ENCODE measurements at places on chromosomes 5 and 9.

DNA sequence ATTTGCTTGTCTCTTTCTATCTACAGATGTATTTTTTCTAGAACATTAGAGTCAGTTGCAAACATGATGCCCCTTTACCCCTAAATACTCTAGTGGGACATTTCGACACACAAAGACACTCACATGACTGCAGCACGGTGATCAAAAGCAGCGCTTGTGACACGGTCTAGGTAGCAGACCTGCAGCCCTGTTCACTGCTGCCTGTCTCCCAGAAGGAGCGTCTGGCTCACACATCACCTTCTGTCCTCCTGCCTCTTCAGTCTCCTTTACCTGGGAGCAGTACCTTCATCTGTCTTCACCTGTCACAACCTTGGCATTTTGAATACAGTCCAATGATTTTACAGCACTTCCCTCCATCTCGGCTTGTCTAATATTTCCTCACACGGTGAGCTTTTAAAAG is 51.9 kb upstream of the SH3PXD2B start:
- DNase-seq: peak; percentile 46

DNA sequence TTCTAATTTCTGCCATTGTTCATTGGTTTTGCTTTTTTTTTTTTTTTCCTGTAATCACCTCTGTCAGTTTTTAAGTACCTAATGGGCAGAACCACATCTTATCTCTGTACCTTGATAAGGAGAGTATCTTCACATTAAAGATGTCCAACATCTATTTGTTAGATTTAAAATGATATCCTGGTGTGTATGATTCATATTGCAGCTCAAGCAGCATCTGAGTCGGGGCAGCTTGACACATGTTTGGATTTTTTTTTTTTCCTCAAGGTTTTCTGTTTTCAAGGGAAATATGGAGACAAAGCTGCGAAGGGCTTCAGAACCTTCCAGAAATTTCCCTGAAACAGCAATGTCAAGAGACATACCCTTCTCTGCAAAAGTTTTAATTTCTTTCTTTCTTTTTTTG is 164.7 kb downstream of the DOCK2 start:
- DNase-seq: no peak

GRCh38 chr5:25029004-25029403 is 384.2 kb upstream of the CDH10 start:
- DNase-seq: no peak

DNA sequence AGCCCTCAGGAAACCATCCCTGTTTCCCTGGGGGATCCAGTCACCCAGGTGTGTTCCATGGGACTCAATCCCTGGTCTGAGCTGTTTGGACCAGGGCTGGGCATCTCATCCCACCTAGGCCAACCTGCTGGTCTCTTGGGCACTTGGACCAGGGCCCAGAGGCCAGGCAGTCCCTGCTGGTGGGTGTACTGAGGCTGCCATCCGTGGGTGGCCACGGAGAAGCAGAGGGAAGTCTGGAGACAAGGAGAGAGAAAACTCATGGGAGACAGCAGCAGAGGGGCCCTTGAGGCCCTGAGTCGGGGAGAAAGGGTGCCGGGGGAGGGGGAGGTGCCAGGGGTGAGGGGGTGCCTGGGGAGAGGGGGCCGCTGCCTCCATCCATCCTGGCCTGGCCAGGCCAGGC is 247.8 kb downstream of the PBX3 start:
- no peak for DNase-seq

DNA sequence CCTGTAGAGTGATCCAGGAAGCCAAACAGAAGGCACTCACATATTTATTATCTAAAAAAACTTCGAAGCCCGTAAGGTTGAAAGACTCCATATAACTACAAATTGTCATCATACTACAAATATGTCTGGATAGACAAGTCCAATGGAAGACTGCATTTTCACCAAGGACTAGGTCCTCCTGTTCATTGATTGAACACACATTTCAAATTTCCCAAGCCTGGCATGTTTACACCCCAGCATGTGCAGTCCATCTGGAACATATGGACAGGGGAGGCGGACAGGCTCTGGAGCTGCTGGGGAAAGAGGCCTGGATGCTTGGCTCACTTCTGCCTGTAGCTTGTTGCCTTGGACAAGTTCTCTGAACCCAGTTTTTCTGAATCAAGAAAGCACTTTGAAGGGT is 378.7 kb downstream of the ENC1 start:
- DNase-seq: no peak

DNA sequence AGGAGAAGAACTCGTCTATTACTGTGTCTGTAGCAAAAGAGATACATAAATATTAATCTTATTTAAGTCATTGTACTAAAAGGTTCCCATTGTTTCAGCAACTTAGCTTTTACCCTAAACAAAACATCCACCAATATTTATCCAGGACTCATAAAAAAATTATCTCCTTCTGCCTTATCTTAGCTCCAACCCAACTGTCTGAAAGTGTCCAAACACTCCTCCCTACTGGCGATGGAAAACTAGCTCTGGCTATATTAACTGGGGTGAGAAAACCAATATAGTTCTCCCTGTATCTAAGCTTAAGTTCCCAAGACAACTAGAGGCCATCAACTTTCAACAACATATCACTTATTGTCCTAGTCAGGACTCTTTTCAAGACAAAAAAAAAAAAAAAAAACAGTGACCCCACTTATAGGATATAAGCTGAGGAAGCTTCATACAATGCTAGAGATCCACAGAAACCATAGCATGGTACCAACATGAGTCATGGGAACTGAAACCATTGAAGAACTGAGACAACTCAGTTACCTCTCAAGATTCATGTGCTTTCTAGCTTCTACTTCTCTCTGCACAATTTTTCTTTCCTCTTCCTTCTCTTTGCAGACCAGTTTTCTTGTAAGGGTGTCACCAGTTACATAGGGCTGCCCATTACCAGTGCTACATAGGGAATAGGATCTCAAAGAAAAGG is 150.7 kb upstream of the RASA1 start:
- no peak for DNase-seq

GRCh38 chr5:107302441-107302840 is 368.3 kb downstream of the EFNA5 start:
- DNase-seq: no peak

DNA sequence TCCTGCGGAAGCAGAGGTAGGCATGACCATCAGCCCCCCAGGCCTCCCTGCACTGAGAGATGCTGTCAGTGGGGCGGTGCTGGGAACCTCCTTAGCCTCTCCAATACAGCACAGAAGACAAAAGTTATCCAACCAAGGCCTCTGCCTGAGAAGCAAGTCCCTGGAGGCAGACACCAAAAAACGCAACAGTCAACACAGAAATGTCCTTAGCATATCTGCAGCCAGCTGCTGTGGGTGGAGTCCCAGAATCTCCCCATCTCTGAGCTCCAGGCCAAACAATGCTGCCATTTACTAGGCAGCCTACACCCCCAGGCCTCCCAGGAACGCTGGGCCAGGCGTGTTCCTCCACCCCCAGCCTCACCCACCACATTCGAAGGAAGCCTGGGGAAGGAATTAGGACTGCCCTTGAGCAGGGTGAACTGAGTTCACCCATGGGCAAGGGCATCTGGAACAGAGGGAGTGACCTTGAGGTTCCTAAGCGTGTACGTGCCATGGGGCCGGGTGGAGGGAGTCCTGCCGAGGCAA is 43.7 kb downstream of the STK10 start:
- no peak for DNase-seq
